Kidney epithelial cell (primary cell): ENCODE measurements at places on chromosomes 2 and 18. TPM values are rescaled to one million over a fixed set of nuclear protein-coding genes. Genes with fewer than 3 reads are reported as not detected.

Gene CMPK2
- 9.0 and 9.8 TPM in 2 replicates for total RNA-seq

Gene UGT1A5
- not detected in 2 replicates for total RNA-seq

Gene SYT4
- 0.27 TPM in 1 of 2 replicates, not detected in the other for total RNA-seq

Gene SPHKAP
- total RNA-seq: 0.17 TPM in 1 of 2 replicates, not detected in the other

Gene NTSR2
- total RNA-seq: not detected in 2 replicates

Gene KLHL29
- total RNA-seq: 11.6 and 12.4 TPM in 2 replicates

Gene SOS1
- 16.4 and 18.7 TPM in 2 replicates for total RNA-seq
